ENCODE measurements at places on chromosomes 11 and 22. TPM values are rescaled to one million over a fixed set of nuclear protein-coding genes. Genes with fewer than 3 reads are reported as not detected.

SYCE3 gene
- total RNA-seq: not detected

KRTAP5-8 gene
- total RNA-seq: not detected

TUB gene
- total RNA-seq: 13.0 TPM

STK33 gene
- total RNA-seq: 1.1 TPM

HORMAD2 gene
- total RNA-seq: not detected

NXPE4 gene
- not detected for total RNA-seq

SMCO4 gene
- 8.8 TPM for total RNA-seq

DEPDC7 gene
- 0.66 TPM for total RNA-seq

LINC01488 gene
- not detected for total RNA-seq

All from thoracic aorta endothelial cell (primary cell).